ENCODE measurements at places on chromosomes 5 and 9.

- no peak for DNase-seq
Observed at GRCh38 chr5:98804066-98804465, 30.6 kb downstream of the RGMB start.

DNA sequence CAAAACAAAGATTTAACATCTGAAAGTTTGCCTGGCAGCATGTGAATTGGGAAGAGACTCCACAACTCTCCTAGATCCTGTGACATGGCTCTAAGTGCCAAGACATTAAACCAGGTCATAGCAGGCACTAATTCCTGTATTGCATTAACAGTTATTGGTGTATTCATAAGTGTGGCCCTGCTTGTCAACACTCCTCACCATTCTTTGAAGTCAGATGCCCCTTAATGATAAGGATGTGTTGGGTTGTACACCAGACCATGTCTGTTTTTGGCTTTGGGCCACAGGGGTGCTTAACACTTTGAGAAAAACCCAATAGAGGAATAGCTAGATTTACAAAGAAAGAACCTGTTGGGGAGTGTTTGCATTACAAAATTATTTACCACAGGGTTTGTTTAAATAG lies 43.4 kb upstream of the PDE8B start:
- no peak for DNase-seq

- no peak for DNase-seq
Observed at GRCh38 chr5:33441241-33442177, 744 bp downstream of the TARS1 start.

- DNase-seq, result no peak
Observed at GRCh38 chr5:172093965-172094364, 87.5 kb upstream of the FBXW11 start.

- DNase-seq, result no peak
Observed at GRCh38 chr9:101498323-101498722, 35.3 kb upstream of the RNF20 start.

Data from activated T-helper 9 cell treated with anti-CD3 and anti-CD28 coated beads, Interleukin-2, amount 50 U/mL, for 16 hours (primary cell).